ENCODE measurements at places on chromosomes 16 and 17.

GRCh38 chr17:44387804-44388203 is 1.6 kb downstream of the ITGA2B start:
- DNase-seq, result no peak

- DNase-seq, result no peak
These were observed 76.0 kb downstream of the ABCC1 start for GRCh38 chr16:16025214-16025968.

DNA sequence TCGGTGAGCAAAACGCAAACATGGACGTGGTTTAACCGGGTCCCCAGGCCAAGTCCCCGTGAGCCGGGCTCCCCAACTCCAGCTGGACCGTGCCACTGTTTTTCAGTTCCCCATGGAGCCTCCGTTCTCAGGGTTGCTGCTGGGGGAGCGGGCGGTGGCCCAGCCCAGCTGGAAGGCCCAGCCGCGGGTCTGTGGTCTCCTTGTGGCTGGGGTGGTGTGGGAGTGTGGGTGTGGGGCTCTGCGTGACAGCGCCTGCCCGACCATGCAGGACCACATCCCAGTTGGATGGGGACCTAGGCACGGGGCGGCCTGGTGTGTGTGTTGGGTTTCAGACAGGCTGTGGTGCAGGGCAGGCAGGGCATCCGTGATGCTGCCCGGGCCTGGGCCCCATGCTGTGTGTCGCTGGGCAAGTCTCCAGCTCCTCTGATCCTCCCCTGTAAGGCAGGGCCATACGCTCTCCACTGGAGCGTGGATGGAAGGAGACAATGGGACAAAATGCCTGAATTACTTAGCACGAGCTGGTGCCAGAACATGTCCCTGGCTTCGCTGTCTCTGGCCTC is 40.3 kb downstream of the COX4I1 start:
- DNase-seq, result no peak

- DNase-seq, result no peak
These were observed 87.5 kb upstream of the WSB1 start for GRCh38 chr17:27206447-27206846.

- DNase-seq, result no peak
These were observed 22.3 kb downstream of the SEZ6 start for GRCh38 chr17:28983286-28984230.

DNA sequence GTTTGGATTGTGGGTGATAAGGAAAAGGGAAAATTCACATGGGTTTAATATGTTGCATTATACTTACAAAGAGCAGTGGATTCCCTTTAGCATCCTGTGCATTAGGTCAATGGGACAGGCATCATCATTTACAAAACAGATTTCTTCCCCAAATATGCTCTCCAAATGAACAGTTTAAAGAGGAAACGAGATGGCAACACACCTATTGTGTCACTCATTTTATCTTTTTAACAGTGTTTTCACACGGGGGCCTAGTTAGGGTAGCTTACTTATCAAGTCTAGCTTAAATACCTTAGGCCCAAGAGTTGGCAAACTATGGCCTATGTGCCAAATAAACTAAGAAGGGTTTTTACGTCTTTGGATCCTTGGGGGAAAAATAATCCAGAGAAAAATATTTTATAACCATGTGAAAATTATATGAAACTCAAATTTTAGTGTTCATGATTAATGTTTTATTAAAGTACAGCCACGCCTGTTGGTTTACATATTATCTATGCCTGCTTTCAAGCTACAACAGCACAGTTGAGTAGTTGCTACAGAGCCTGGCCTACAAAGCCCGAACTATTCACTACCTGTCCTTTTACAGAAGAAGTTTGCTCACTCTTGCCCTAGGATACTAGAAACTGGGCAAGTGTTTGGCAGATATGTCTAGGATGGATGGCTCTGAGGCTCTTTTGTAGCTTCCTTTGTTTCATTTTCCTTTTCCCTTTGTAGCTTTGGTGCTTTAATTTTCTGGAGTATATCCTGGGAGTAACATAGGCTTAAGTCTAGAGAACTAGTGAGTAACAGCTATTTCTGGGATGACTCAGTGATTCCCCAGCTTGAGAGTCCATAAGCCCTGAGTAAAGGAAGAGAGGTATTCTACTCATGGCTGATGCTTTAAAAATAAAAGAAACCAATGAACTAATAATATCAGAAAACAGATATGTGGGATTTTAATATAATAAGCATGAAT is 12.4 kb downstream of the NUP93 start:
- DNase-seq, result no peak

DNA sequence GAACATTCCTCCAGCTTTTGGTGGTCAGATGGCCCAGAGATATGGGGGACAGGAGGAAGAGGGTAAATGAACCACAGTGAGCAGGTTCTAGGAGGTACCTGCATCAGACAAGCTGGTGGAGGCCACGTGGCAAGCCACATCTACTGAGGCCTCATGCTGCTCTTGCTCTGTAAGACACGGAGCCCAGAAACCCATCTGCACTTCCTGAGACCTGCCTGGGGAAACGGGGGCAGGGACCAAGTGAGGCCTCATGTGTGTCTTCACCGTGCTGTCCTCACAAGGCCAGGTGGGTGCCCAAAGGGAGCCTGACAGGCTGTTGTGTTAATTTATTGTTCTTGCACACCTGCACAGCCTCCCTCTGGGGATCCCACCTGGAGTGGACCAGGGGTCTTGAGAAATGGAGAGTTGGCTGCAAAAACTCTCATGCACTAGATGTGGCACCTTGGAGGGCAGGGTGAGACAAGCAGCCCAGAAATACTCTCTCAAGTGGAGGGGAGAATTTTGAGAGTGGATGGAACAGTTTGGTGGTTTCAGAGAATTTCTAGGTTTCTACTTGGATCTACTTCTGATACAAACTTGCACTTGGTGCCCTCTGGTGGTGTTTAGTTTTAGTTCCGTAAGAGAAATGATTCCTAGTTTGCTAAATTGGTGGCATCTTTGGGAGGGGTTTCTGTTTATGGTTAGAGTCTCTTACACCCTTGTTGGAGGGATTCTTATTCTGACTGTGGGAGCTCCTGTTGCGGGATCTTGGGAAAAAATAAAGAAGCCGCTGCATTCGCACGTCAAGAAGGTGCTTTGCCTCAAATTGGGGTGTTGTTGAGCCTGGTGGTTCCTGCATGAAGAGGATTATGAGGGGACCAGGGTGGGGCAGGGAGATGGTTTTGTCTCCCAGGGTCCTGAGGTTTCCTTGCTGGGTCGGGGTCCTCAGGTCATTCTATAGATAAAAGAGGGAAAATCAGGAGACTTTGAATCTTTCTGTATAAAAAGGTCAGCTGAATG is 47.5 kb downstream of the SLC6A2 start:
- no peak for DNase-seq

DNA sequence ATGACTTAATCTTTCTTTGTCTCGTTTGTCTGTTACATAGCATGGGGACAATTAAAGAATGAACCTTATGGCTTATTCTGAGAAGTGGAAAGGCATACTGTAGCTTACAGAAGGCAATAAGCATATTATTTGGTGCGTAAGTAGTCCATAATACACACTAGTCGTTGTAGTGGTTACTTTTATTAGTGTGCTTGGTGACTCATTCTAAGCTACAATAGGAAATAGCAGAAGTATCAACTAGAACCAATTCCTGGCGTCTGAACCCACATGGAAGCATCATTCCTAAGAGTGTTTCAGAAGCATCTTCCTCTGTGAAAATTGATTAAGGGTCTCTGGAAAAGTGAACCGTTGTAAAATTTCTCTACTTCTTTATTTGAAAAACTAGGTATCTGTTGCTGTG is 777.8 kb upstream of the EEF2KMT start:
- no peak for DNase-seq

- no peak for DNase-seq
These were observed 234.3 kb downstream of the IRX3 start for GRCh38 chr16:54052271-54052670.

- no peak for DNase-seq
These were observed 8.3 kb downstream of the WSCD1 start for GRCh38 chr17:6078458-6078871.

DNA sequence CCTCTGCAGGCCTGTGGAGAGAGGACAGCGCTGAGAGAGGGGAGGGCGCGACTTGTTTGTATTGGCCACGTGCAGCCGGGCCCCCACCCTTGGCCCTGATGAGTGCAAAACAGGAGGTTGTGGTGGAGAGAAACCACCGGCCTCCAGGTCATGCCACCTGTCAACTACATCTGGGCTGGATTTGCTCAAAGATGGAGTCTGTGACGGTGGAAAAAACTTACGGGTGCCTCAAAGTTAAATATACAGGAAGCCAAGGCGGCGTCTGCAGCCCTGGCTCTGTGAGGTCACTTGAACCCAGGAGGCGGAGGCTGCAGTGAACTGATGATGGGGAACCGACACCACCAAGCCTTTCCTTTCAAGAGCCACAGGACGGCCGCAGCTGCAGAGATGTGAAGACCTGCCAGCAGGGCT is 15.7 kb downstream of the C16orf74 start:
- no peak for DNase-seq

GRCh38 chr17:81961087-81961511 is at the start of gene NOTUM:
TSS of gene NOTUM (minus strand) at chr17:81961187. CDS start at chr17:81960909, 278 bp downstream.
- peak; percentile 70 for DNase-seq

GRCh38 chr16:12337871-12338655 is 361.5 kb downstream of the SNX29 start:
- no peak for DNase-seq

GRCh38 chr16:75225678-75226515 is 7.1 kb downstream of the CTRB1 start:
- DNase-seq, result no peak

DNA sequence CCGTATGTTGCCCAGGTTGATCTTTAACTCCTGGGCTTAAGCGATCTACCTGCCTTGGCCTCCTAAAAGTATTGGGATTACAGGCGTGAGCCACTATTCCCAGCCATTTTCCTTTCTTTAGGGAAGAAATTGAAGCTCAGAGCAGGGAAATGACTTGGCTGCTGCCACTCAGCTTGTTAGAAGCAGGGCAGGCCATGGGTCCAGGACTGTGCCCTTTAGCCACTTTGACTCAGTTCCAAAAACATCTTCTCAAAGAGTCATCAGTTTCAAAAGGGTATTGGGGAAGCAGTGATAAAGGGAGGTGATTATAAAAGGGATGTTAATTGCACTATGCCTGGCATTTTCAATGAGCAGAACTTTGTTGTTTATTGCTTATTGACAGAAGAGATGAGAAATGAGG is 402.8 kb downstream of the SNX29 start:
- no peak for DNase-seq

- DNase-seq, result no peak
These were observed 90.5 kb downstream of the ENGASE start for GRCh38 chr17:79164913-79165695.

- no peak for DNase-seq
These were observed 498 bp downstream of the PIMREG start for GRCh38 chr17:6444571-6445335.

DNA sequence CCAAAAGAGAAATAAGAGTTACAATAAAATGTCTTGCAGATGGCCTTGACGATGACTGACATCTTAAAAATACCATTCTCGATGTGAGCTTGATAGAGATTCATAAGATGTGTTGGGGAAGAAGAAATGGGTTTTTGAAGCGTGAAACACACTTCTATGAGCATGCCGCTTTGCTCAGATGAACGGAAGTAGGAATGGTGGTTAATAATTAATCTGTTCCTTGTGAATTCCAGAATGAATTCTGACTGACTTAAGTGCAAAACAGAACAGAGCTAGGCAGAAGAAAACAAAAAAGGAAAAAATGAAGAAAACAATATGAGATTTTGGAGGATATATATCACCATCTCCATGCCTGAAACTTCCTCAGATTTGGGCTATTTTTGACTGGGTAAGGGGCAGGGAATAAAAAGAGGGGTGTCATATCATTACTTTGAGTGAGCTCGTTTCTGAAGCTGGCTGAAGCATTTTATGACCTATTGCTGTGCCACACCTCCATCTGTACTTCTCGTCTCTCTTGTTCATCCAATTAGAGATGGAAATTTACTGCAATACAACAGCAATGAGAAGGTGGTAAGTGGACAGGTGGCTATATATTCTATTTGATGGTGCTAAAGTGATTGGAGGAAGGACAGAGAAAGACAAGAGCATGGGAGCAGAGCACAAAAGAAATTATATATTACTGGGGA is 1152.0 kb upstream of the CDH8 start:
- DNase-seq, result no peak

GRCh38 chr16:5451641-5452040 is 354.0 kb upstream of the EEF2KMT start:
- DNase-seq, result no peak

DNA sequence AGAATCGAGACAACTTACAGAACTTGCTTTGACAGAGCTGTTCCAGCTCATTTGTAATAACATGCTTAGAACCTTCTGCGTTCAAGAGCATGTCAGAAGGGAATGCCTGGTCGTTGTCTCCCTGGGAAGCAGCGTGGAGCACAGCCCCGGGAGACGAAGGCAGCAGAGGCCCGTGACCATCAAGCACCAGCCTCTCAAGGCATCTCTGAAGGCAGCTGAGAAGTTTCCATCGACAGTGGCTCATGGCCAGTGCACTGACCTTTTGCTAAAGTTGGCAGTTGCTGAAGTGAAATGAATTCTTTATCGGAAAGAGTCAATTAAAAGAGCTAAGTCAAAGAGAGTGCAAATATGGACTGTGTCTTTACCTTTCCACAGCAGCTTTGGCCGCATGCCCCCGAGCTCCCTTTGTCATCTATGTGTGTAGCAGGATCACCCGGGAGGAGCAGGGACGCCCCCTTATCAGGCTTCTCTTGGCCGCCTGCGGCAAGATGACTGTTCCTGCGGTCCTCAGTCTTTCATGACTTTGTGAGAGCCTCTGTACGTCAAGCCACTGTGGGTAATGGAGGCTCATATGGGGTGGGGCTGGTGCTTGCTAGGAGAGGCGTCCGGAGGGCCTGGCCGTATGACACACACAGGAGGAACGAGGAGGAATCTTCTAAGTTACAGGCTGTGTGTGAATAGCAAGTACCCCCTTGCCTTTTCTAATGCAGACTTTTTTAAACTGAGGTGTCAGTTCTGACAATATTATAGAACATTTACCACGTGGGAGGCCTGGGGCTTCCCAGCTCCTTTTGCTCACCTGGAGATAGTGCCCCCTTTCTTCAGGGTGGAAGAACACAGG is 54.2 kb downstream of the LDHD start:
- no peak for DNase-seq

- no peak for DNase-seq
These were observed 28.5 kb upstream of the SLC7A5 start for GRCh38 chr16:87897521-87898505.

DNA sequence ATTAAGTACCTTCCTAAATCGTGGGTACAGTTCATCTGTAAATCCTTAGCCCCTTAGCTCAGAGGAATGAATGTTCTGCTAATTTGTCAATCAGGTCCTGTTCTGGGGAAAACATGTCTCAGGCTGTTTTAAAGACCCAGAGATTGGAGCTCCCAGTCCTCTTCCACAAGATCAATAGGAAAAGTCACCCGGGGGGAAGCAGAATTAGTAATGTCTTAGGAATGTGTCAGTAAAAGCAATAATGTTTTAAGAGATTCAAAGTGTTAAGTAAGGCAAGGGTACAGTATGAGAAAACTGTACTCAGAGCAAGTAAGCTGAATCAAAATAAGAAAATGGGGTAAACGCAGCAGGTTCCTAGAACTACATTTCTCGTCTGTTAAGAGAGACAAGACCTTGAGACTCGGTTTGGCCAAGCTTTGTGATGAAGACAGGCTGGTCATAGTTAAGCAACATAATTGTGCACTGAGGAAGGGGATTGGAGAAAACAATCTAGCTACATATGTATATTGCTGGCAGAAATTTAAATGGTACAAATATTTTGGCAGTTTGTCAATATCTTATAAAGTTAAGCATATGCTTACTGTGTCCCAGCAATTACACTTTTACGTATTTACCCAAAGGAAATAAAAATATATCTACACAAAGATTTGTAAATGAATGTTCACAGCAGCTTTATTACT is 192.9 kb upstream of the C17orf78 start:
- DNase-seq, result no peak

Measured in type B pancreatic cell (in vitro differentiated cells).